ENCODE measurements at places on chromosomes 4 and X.

DNA sequence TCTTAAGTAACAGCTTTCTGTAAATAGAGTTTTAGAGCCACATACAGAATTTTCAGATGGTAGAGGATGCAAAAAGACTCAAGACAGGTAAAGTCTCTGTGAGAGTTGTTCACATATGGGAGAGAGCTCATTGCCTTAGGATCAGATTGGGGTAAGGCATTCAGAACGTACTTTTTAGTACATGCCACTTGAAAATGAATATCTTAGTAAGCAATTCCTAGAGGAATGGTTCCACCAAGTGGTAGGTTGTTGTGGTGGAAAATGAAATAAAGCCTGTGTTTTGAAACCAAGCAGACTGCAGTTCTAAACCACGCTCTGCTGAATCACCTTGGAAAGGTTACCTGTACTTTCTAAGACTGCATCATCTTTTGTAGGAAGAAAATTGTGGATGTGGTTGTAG, 547.0 kb upstream of the LCORL start:
- peak; percentile 1 for DNase-seq

DNA sequence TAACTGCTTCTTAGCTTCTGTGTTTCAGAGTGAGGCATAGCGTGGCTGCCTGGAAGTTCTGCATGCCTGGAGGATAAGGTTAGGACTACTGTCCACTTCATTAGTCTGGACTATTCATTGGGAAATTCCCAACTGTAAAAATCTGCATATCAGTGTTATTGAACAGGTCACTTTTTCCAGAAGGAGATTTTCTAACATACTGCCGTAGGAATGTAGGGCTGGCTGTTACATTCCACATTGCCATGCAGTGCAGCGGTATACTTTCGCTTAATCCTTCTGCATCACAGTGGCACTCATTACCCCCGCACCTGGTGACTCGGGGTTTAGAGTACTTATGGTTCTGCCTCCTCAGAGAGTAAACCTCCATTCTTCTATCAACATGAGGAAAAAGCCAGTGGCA, 104.6 kb downstream of the NPFFR2 start:
- DNase-seq = no peak

DNA sequence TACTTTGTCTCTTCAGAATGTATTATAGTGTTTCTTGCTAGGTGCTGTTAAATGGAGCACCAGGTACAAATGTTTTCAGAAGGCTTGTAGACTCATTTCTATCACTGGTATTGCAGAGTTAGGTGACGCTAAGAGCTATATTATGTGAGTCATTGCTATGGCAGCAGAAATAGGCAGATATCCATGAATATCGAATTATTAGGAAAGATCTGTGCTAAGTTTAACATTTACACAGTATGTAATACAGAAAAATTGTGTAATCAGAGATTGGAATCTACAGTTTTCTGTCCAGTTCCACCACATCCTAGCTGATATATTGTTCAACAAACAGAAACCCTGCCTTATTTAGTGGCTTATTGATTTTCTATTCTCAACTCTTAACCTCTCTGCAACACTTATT, 1025.5 kb downstream of the STIM2 start:
- peak; percentile 11 for DNase-seq

DNA sequence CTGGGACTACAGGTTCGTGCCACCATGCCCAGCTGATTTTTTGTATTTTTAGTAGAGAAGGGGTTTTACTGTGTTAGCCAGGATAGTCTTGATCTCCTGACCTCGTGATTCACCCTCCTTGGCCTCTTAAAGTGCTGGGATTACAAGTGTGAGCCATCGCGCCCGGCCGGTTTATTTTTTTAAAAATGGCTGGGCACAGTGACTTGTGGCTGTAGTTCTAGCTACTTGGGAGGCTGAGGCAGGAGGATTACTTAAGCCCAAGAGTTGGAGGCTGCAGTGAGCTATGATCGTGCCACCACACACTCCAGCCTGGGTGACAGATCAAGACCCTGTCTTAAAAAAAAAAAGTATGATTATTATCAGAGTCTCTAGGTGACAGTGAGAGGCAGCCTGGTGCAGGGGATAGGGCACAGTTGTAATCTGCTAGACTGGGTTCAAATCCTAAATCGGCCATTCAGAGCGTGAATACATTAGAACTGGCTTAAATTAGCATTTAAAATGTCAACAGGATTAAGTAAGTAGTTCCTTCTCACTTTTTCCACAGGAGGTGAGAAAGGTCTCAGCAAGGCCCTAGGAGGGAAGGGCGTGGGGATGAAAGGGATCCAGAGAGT, 435 bp upstream of the MGST2 start:
- no peak for DNase-seq

GRCh38 chr4:101326576-101326975, 20.8 kb downstream of the PPP3CA start:
- DNase-seq = no peak

- DNase-seq = no peak
Observed at GRCh38 chr4:42786350-42787078, 106.0 kb upstream of the GRXCR1 start.

DNA sequence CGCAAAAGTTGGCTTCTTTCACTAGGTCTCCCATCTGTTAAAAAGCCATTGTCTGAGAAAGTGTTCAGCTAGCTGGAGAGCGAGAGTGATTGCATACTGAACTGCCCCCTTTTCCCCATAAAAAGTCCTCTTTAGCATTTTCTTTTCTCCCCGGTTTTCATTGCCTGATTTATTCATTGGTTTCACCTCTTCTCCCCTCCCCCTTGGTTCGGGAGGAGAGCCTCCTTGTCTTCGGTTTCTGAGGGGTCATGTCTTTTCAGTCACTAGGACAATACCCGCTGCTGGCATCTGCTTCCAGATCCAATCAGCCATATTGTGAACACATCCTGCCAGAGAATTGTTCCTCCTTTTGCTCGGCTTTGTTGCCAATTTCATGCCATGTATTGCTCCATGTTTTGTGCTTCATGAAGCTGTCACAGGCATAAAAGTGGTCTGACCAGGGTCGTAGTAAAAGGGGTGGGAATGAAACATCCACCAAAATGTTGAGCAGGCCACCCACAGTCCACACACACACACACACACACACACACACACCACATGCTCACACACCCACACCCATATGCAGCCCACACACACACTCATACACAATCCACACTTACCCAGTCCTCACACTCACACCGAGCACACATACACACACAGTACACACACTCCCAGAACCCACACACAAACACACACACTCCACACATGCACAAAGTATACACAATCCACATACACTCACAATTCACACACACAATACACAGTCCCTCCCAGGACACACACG, 136.0 kb downstream of the NKX6-1 start:
- DNase-seq = no peak

- DNase-seq = no peak
Observed at GRCh38 chrX:49210406-49210805, 10.4 kb upstream of the SYP start.

DNA sequence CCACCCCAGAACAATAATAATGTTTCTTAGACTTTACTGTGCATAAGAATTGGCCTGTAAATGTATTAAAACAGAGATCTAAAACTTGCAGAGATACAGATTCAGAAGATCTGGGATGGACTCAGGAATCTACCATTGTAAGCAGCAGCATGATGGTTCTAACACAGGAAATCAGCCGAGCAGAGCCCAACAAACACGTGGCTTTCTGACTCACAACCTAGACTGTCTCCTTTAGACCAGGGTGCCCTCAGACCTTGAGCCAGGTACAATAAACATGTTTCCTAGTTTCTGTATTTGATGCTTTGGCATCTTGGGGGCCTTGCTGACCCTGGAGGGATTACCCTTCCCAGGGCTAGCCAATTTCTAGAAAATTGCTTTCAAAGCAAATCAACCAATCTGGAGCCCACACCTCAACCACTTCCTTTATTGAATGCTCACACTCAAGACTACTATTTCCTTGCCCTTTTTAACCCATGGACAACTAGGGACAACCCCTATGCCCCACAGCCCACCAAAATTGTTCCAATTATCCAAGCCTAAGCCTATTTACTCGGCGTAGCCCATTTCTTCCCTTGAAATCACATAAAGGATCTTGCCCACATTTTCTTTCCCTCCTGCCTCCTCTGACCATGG, 80.5 kb downstream of the TBC1D9 start:
- no peak for DNase-seq

GRCh38 chr4:188714501-188714900, 575.3 kb downstream of the TRIML1 start:
- peak; percentile 60 for DNase-seq

DNA sequence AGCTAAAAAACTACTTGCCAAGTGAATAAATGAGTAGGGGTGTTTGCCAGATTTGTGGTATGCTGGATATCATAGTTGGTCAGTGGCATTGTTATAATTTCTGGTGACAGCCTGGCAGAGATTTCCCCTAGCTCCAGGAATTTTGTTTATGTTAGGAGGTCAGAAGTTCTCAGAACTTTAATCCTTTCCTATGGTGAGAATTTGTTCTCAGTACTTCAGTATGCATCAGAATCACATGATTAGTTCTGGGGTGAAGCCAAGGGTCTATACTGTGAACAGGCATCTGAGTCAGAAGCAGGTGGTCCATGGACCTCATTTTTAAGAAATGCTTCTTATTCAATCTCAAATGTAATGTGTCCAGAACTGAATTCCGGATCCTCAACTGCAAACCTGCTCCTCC, 10.5 kb downstream of the RASSF6 start:
- peak; percentile 87 for DNase-seq

GRCh38 chr4:40594261-40595178, 35.1 kb downstream of the RBM47 start:
- peak; percentile 80 for DNase-seq

DNA sequence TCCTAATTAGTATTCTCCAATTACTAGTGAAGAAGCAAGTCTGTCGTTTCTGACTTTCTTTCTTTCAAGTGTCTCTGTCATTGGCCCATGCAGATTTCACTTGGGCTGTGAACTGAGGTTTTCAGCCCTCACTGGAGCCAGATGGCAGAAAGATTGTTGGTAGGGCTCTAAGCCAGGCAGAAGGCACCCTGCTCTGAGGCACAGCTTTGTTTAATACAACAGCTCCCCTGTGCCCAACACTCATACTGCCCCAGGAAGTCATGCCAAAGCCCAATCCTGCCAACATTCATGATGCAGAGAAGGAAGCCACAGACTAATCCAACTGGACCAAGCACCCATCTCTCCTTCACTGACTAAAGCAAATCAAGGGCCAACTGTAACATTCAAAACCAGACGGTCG, 117.1 kb upstream of the FRG1 start:
- DNase-seq = no peak

DNA sequence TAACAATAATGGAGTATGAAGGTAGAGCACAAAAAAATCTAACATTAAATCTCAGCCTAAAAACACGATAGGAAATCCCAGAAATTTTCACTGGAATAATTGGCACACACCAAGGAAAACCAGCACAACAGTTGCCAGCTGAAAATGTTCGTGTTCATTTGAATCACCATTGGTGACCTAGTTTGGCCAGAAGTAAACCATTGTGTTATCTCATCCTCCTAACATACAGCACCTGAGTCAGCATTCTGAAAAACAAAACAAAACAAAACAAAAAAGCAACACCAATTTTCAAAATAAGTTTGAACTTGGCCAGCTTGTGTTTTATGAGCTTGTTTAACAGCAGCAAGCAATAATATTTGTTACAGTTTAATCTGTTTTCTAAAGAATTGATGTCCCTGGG, 41.1 kb downstream of the UCHL1 start:
- DNase-seq = no peak

DNA sequence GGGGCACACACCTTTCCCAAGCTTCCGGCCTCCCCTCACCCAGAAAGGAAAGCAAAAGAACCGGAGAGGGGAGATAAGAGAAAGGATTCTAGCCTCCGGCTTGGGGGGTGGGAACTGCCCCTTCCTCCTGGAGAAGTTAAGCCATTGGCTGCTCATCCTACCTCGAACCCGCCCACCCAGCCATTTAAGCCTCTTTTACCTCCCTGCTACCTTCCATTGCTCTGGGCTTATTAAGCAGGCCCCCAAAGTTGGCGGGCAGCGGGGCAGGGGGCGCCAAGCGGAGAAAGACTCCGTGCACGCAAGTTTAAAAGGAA, 2.3 kb downstream of the MAML3 start:
- peak; percentile 69 for DNase-seq

DNA sequence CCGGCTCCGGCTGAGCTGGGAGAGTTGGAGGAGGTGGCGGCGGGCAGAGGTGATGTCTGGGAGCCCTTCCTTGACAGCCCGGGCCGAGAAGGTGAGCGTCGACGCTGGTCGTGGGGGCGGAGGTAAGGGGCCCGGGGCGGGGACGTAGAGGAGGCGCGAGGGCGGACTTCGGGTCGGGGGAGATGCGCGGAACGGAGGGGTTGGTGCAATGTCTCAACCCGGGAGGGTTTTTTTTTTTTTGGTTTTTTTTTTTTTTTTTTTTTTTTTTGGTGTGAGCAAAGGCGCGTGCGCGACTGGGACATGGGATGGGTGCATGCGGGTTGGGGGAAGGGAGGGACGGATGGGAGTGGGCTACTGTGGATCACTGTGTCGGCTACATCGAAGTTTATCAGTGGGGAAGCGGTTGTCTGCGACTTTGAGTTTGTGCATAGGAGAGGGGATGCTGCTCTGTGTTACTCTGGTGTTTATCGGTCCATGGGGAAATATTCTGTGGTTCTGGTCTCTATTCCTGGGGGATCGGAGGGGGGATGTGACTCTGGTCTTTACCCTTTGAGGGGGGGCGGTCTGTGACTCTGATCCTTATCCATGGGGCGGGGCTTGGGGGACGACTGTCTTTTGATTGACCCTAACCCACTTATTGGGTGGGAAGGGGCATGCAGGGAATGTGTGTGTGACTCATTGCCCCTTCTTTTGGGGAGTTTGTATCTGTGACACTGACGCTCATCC, 537 bp downstream of the RBM10 start:
- no peak for DNase-seq

Data from fibroblast of mammary gland (primary cell).